ENCODE measurements at places on chromosomes 3 and 15.

- no peak for DNase-seq
Observed at GRCh38 chr3:141019244-141019643, 31.9 kb upstream of the SPSB4 start.

DNA sequence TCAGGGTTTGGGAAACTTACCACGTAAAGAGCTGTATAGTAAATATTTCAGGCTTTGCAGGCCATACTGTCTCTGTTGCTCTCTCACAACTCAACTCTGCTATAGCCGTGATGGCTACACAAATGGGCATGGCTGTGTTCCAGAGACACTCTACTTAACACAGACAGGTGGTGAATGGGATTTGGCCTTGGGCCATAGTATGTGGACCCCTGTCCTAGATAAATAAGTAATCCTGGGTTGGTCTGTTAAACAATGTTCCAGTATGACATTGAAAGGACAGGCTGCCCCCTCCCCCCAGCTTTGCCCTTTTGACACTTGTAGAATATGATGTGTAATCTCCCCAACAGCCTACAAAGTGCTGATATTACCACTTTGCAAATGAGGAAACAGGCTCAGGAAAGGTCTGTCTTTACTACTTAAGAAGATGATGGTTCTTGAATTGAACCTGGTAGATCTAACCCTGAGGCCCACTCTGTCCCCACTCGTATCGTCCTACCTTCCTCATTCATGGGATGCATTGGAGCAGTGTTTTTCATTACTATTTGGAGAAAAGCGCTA is 38.4 kb downstream of the SLCO3A1 start:
- no peak for DNase-seq

DNA sequence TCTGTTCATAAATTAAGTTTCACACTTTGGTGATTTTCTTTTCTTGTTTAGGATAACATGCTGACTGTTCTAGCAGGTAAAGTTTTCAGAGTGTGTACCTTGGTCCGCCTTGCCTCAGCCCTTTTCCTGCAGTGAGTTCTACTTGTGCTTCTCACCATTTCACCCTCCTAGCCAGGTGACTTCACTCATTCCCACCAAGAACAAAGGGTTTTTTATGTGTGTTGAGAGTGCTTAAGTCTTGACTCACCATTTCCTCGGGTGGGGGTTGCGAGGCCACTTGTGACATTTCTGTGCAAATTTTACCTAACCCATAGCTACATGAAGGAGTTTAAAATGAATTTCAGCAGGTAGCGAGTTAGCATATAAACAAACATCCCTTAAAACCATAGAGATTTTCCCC is 81.4 kb downstream of the C3orf38 start:
- DNase-seq, result no peak

DNA sequence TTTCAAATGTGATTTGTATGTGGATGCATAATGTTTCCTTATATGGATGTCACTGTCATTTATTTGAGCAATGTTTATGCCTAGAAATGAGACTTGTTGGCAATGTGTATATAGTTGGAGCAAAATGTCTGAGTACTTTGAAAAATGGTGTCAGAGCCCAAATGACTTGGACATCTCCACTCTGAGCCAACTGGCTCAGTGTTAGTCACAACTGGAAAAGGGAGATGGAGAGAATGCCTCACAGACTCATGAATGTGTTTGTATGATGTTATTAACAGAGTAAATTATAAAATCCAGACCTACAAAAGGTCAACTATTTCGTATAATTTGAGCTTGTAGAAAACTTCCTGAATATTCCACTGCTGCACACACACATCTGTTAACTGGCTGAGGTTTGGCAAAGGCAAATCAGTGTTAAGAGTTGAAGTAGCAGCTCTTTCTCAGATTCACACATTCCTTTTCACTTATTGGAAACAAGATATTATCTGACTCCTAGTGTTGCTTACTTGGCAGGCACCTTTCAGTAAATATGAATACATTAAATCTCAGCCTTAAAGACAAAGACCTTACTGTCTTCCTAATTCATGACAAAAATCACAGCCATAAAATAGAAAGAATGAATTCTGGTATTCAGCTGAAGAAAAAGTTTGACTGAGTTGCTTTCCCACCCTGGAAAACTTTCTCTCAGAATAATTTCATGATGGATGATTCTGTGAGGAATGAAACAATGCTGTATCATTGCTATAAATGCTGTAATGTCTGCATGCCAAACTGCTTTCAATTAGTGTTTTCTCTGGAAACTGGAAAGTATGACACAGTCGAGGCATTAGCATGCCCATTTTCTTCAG is 27.0 kb downstream of the ADIPOQ start:
- DNase-seq, result no peak

DNA sequence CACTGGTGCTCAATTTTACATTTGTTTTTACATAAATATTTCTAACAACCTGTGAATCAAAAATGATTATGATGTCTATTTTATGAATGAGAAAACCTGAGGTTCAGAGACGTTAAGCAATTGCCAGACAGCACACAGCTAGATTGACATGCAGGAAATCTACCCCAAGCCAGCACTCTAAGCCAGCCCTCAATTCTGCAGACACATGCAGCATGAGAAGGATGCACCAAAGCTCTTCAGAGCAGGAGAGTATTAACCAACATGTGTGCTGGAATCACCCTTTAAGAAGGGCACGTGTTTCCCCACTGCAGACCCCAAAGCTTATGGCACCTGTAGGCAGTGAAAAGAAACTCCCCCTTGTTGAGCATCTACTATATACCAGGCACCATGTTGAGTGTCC is 126.1 kb upstream of the ARHGEF3 start:
- no peak for DNase-seq

- DNase-seq, result no peak
Observed at GRCh38 chr3:177336873-177337450, 139.7 kb upstream of the TBL1XR1 start.

- DNase-seq, result no peak
Observed at GRCh38 chr3:112569265-112569664, 7.4 kb downstream of the SLC35A5 start.

DNA sequence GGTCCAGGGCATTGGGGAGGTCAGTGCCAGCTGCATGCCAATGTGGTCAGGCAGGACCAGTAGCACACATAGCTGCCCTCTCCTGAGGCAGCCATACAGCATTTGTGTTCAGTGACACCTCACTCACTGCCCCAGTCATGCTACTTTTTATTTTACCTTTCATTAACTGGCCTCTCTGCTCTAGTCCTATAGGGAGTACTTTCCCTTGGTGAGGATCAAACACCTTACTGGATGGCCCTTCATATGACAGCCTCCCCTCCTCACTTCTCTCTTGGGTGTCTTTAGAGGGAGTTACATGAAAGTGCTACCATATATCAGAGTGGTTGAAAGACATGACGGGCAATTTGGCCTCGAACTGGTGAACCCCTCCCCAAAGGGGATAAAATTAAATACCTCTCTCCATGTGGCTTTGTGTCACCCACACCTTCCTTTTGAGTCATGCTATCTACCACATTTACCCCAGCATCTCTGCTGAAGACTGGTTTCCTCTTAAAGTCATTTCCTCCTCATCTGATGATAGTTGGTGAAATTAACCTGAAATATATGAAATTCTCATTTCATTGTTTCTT is 17.6 kb downstream of the RLBP1 start:
- DNase-seq, result no peak

- no peak for DNase-seq
Observed at GRCh38 chr3:23808525-23808924, 2.8 kb downstream of the UBE2E1 start.

All from testis (tissue), 5 donors.